ENCODE measurements at places on chromosomes 5 and 9.

DNA sequence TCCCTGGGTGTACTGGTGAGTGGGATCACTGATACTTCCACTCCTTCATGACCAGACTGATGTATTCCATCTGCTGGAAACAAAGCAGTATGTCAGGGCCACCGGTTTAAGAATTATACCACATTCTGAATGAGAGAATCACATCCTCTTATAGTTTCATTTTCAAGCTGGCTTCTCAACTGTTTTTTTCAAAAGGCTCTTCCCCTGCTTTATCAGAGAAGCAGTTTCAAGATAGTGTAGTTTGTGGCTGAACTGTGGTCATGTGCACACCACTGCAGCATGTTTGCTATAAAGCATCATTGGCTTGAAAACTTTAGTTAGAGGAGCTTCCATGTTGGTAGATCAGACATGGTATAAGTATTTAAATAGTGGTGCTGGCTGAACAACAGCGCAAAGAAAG is 450.5 kb upstream of the CDH10 start:
- DNase-seq: no peak

GRCh38 chr5:143705381-143705780 is 106.6 kb upstream of the HMHB1 start:
- no peak for DNase-seq

DNA sequence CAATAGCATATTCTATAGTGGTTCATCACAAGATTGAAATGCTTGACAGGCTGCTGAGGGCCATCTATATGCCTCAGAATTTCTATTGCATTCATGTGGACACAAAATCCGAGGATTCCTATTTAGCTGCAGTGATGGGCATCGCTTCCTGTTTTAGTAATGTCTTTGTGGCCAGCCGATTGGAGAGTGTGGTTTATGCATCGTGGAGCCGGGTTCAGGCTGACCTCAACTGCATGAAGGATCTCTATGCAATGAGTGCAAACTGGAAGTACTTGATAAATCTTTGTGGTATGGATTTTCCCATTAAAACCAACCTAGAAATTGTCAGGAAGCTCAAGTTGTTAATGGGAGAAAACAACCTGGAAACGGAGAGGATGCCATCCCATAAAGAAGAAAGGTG is 43.8 kb downstream of the GCNT1 start:
- DNase-seq: no peak

GRCh38 chr5:125198270-125198974 is 452.0 kb upstream of the ZNF608 start:
- no peak for DNase-seq

- DNase-seq: no peak
These were observed 181.8 kb upstream of the ELL2 start for GRCh38 chr5:96143450-96143849.

DNA sequence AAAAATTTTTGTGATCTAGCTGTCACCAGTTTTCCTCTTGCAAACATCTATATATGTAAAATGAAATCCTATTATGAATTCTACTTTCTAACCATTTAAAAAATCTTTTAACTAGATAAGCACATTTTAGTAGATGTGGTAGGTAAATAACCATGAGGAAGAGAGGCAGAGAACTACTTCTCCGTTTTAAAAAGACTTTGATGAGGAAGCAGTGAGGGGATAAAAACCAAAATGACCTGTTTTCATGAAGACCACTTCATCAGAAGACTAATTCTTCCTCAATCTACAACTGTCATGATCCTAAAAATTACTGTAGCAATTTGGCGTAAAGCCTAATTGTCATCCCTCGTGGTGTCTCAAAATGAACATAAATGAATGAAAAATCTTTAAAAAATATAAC is 15.7 kb upstream of the ERBIN start:
- DNase-seq: no peak

- DNase-seq: no peak
These were observed 439.5 kb downstream of the ACTL7B start for GRCh38 chr9:108416324-108416723.

DNA sequence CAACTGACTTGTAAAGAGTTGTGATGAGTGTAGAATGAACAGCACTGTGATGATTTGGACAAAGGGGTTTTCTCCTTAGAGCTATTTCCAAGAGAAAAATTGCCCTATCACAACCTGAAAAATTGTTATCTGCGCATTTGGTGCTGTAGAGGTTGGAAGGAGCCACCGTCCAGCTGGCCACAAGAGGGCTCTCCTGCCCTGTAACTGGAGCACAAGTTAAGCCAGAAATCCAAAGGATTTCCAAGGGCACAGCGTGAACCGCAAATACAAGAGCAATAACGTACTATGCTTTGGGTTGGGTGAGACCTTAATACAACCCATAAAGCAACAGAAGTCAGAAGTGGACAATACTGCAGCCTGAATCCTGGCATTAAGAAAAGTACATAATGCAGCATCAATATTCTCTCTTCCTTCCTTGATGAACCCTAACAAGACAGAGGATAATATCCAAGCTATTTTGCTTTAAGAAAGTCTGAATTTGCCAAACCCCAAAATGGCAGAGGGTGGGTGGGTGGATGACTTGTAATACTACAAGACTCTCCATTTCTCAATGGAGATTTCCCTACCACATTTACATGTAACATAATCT is 56.8 kb upstream of the SMIM32 start:
- DNase-seq: peak; percentile 9

All from inflammatory macrophage (primary cell).